ENCODE measurements at places on chromosomes 13 and 19.

DNA sequence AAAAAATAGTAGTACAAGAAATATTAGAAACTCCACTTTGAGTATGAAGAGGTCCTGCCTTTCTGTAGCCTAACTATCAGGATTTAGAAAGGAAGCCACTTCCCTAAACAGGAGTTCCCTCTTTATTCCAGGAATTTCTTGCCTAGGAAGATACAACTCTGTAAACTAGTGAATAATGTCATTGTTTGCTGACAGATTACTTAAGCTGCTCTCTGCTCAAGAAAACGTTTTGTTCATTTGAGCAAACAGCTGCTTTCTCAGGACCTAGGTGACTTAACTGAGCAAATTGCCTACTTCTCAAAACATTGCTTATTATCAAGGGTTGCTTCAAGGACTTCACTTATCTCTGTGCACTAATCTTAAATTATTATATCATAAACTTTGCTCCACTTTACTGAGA is 1419.4 kb upstream of the SLC10A2 start:
- DNase-seq, result no peak

DNA sequence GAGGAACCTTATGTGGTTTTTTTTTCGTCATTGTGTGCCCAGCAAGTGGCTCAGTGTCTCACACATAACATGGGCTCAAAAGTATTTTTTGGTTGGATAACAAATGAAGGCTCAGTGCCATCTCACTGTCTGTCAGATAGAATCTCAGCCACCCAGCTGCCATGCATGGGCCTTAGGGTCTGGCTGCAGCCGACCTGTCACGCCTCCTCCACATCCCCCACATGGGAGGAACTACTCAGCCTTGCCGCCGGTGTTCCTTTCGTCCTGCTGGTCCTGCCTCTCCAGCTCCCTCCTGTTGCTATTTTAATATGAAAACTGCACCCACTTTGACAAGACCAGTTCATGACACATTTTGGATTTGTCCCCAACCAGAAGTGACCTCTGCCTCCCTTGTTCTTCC is 121.2 kb downstream of the SHISA2 start:
- DNase-seq, result no peak

- DNase-seq, result no peak
Observed at GRCh38 chr19:16376649-16377048, 52.0 kb downstream of the KLF2 start.

- DNase-seq, result no peak
Observed at GRCh38 chr13:47511647-47512046, 489.4 kb downstream of the SUCLA2 start.

DNA sequence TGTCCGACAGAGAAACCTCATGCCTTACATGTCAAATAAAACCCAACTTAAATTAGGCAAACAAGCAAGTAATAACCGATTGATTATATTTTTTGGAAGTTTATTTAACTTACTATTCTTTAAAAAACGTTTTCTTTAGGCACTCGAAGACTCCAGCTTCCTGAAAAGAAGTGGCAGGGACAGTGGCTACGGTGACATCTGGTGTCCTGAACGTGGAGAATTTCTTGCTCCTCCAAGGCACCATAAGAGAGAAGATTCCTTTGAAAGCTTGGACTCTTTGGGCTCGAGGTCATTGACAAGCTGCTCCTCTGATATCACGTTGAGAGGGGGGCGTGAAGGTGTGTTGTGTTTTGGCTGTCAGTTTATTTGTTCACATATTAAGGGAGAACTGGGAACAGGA is 164.4 kb downstream of the LMO7 start:
- no peak for DNase-seq

GRCh38 chr19:19578252-19578651 is 40.2 kb downstream of the CILP2 start:
- no peak for DNase-seq

GRCh38 chr13:75724752-75725517 is 88.8 kb downstream of the LMO7 start:
- DNase-seq, result no peak

DNA sequence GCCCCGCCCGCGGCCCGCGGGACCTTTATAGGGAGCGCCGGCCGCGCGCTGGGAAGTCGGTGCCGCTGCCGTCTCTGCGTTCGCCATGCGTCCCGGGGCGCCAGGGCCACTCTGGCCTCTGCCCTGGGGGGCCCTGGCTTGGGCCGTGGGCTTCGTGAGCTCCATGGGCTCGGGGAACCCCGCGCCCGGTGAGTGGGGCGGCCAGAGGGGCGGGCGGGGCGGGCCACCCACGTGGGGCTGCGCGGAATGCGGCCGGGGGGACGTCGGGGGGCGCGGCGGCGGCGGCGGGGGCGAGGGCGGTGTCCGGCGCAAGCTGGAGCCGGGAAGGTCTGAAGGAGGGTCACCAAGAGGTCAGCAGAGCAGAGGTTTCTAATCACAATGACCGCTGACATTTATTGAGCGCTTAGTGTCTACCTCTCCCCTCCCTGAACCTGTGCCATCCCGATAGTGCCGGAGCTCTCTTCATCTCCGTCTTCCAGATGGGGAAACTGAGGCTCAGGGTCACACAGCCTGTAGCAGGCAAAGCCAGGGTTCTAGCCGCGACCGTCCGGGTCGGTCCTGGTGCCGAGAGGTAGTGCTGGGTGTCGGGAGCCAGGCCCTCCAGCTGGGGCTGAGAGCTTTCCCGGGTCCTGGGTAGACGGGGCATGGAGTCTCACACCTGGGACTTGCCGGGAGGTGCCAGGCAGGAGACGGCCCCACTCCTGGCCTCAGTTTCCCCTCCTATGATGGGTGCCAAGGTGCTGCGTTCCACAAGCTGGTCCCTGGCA is at the start of gene FSTL3:
Gene FSTL3 (plus strand): TSS at position 54 of the 767 bp plus-strand sequence. CDS start 32 bp downstream, at position 86.
- no peak for DNase-seq

- no peak for DNase-seq
Observed at GRCh38 chr19:42295831-42296525, 6.0 kb upstream of the PRR19 start.

GRCh38 chr19:33143897-33144405 is 12.0 kb downstream of the WDR88 start:
- no peak for DNase-seq

GRCh38 chr13:92259046-92259445 is 860.6 kb downstream of the GPC5 start:
- no peak for DNase-seq

- no peak for DNase-seq
Observed at GRCh38 chr13:27138457-27139093, 33.0 kb downstream of the USP12 start.

- no peak for DNase-seq
Observed at GRCh38 chr19:34306213-34306661, 51.9 kb downstream of the GARRE1 start.

DNA sequence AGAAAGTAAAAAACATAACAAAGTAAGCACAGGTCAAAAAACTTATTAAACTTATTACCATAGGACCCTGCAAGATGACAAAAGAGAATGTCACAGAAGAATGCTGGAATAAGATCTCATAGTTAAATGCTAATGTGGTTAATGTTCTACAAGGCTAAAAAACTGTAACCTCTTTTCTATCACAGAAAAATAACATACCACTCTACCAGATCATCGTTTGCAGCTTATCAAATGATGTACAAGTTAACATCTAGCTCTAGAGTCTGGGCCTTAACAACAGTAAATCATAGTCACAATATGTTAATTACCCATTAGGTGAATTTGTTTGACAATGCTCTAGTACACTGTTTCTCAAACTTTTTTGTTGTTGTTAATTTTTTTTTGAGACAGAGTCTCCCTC is 53.0 kb downstream of the NUFIP1 start:
- no peak for DNase-seq

GRCh38 chr13:32829269-32829668 is 187.0 kb upstream of the KL start:
- DNase-seq, result no peak

- no peak for DNase-seq
Observed at GRCh38 chr19:53809518-53810186, 14.5 kb downstream of the NLRP12 start.

DNA sequence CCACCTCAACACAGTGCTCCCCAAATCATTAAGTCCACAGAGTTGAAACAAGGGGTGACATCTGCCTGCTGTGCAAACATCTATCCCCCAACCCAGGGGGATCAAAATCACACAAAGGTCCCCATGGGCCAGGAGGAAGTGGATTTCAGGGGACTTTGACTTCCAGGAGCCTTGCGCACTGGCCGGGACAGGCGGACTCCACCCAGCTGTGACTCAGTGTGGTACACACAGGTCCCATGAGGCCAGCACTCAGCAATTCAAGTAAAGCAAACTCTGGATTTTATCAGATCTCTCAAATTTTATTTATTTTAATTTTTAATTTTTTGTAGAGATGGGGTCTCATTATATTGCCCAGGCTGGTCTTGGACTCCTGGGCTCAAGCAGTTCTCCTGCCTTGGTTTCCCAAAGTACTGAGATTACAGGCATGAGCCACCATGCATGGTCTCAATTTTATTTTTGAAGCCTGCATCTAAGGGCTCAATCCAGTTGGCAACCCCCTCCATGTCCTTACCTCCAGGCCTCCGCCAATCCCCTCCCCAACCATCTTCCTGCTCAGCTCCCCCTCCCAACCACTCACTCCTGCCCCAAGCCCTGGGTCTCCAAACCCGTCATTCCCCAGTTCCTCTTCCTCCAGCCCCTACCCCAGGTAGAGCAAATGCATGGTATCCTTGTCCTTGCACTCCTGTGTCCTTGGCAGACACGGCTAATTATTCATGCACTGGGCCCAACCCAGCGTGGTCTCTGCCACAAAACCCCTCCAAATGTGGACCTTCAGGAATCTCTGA is 18.2 kb downstream of the ARHGAP33 start:
- DNase-seq, result no peak

DNA sequence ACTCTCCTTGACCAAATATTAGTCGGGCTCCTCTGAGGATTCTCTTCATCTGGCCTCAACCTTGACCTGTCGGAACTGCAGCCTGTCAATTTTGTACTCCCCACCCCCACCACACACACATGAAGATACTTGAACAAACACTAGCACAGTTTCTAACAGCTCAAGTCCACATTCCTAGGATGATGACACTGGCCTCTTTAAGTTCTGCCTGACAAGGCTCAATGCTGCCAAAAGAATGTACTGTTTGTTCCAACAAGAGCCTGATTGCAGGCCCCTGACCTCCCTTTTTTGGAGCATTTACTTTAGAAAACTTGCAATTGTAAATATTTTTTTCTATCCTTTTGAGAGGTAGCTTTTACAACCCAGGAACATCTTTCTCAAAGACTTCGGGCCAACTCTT is 169.2 kb upstream of the IRS2 start:
- DNase-seq, result no peak

GRCh38 chr19:41853344-41853743 is 6.7 kb upstream of the RPS19 start:
- no peak for DNase-seq

- no peak for DNase-seq
Observed at GRCh38 chr19:46406976-46407375, 6.4 kb downstream of the CCDC8 start.

GRCh38 chr13:90070837-90071525 is 1276.5 kb upstream of the MIR17HG start:
- no peak for DNase-seq

- DNase-seq, result no peak
Observed at GRCh38 chr13:26060357-26060756, 8.5 kb upstream of the SHISA2 start.

DNA sequence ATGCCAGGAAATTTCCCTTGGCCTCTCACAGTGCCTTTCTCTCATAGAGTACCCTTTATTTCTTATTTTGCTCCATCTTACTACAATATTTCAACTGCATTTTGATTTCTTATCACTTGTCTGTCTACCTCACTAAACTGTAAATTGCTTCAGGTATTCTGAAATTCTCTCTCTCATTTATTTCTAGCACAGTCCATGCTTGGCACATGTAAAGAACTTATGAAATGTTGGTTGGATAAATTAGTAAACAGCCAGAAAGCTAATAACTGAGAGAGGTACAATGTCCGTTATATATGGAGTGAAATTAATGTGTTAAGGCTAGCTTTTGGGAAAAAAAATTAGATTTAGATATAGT is 138.3 kb upstream of the RFC3 start:
- no peak for DNase-seq

GRCh38 chr13:35712907-35713761 is 236.6 kb upstream of the MAB21L1 start:
- DNase-seq, result no peak

DNA sequence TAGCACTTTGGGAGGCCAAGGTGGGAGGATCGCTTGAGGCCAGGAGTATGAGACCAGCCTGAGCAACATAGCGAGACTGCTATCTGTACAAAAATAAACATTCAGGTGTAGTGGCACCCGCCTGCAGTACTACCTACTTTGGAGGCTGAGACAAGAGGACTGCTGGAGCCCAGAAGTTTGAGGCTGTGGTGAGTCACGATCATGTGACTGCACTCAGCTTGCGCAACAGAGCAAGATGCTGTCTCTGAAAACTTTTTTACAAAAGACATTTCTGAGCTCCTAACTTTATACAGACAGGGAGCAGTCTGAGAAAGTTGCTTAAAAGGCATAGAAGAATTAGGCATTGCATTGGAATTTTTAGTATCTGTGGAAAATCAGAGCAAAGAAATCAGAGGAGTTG is 10.4 kb upstream of the TBC1D4 start:
- DNase-seq, result no peak

- DNase-seq, result no peak
Observed at GRCh38 chr13:106344342-106344741, 191.1 kb downstream of the EFNB2 start.

GRCh38 chr13:108813587-108814170 is 184.3 kb downstream of the MYO16 start:
- DNase-seq, result no peak

- no peak for DNase-seq
Observed at GRCh38 chr19:18736415-18737336, 53.2 kb downstream of the CRTC1 start.

- no peak for DNase-seq
Observed at GRCh38 chr13:33125821-33126570, 109.8 kb downstream of the KL start.

DNA sequence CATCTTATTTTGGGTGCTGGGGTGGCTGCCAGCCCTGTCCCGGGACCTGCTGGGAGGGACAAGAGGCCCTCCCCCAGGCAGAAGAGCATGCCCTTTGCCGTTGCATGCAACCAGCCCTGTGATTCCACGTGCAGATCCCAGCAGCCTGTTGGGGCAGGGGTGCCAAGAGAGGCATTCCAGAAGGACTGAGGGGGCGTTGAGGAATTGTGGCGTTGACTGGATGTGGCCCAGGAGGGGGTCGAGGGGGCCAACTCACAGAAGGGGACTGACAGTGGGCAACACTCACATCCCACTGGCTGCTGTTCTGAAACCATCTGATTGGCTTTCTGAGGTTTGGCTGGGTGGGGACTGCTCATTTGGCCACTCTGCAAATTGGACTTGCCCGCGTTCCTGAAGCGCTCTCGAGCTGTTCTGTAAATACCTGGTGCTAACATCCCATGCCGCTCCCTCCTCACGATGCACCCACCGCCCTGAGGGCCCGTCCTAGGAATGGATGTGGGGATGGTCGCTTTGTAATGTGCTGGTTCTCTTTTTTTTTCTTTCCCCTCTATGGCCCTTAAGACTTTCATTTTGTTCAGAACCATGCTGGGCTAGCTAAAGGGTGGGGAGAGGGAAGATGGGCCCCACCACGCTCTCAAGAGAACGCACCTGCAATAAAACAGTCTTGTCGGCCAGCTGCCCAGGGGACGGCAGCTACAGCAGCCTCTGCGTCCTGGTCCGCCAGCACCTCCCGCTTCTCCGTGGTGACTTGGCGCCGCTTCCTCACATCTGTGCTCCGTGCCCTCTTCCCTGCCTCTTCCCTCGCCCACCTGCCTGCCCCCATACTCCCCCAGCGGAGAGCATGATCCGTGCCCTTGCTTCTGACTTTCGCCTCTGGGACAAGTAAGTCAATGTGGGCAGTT is 8.6 kb downstream of the CALM3 start:
- no peak for DNase-seq
